KG1 (cell line): ENCODE measurements at places on chromosomes 4 and X.

- DNase-seq: no peak
Observed at GRCh38 chrX:11532291-11533078, 133.2 kb downstream of the ARHGAP6 start.

- no peak for DNase-seq
Observed at GRCh38 chrX:121310820-121311219, 263.4 kb downstream of the GLUD2 start.

GRCh38 chrX:101460669-101461068 lies 24.6 kb upstream of the ARMCX4 start:
- DNase-seq: no peak

GRCh38 chr4:32986236-32986635 lies 2266.1 kb downstream of the PCDH7 start:
- no peak for DNase-seq

GRCh38 chr4:119212964-119213606 lies 572 bp downstream of the USP53 start:
- DNase-seq: peak; percentile 53

DNA sequence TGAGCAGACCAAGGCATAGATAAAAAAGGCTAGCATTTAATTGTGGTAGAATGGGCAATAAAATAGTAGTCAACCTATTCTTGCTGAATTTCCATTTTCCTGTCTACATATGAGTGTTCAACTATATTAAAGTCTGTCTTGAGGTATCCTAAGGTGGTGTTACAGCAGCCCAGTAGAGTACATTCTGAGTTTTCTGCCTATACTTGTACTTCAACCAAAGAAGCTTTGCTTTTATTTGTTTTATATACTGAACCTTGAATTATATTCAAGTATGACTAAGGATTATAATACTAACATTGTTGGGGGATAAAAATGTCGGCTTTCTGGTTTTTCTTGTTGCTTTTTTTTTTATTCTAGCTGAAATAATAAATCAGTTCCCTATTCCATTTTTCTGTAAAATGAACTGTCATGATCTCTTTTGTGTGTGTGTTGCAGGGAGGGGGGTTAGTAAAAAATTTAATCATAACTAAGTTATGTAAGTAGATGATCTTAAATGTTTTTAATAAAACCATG lies 106.7 kb downstream of the PDLIM5 start:
- no peak for DNase-seq

DNA sequence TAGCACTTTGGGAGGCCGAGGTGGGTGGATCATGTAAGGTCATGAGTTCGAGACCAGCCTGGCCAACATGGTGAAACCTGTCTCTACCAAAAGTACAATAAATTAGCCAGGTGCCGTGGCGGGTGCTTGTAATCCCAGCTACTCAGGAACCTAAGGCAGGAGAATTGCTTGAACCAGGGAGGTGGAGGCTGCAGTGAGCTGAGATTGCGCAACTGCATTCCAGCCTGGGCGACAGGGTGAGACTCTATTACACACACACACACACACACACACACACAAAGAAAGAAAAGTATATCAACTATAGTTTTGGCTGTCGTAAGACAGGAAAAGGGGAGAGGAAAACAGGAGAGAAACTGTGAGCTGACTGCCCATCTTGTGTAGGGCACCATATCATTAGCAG lies 171.7 kb downstream of the ADAMTS3 start:
- DNase-seq: no peak

GRCh38 chrX:21740329-21741274 lies 17.3 kb downstream of the SMPX start:
- no peak for DNase-seq

- no peak for DNase-seq
Observed at GRCh38 chr4:38889143-38889542, 21.5 kb downstream of the FAM114A1 start.

GRCh38 chr4:171031338-171031737 lies 781.9 kb upstream of the GALNTL6 start:
- no peak for DNase-seq

GRCh38 chr4:132809298-132810032 lies 339.6 kb upstream of the PCDH10 start:
- DNase-seq: no peak

- DNase-seq: no peak
Observed at GRCh38 chr4:141090473-141090872, 42.8 kb downstream of the RNF150 start.

- DNase-seq: no peak
Observed at GRCh38 chr4:109410776-109411175, 22.8 kb upstream of the SEC24B start.

- DNase-seq: peak; percentile 94
Observed at GRCh38 chrX:131830400-131831184, 192.5 kb upstream of the STK26 start.

DNA sequence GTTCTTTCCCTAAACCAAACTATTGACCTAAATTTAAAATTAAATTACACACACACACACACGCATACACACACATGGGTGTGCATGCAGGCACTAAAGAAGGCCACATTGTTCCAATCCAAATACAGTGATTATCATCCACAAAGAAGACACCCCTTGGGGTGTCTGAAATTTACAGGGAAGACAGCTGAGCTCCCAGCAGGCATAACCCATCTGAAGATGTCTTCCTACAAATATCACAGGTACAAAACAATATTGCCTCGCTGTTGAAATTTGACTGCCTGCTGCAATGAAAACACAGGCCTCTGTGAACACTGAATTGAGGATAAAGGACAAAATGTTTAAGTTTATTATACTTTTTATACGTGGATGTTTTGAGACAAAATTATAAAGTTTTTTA lies 50.2 kb upstream of the SLC7A11 start:
- no peak for DNase-seq

DNA sequence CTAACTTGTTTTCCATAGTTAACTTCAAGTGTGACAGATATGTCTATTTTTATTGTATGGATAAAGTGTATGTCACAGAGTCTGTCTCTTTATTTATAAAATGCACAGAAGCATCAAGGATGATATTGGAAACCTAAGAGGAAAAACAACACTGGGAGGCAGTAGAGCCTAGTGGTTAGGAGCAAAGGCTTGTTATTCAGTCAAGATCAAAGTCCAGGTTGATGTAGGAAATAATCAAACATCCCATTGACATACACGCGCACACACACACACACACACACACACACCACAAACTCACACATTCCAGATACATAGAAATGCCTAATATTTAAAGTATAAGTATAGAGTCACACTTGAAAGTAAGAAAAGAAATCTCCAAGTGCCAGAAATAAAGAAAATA lies 206.8 kb downstream of the CHRDL1 start:
- no peak for DNase-seq

GRCh38 chrX:33416273-33416805 lies 205.0 kb upstream of the DMD start:
- DNase-seq: no peak

GRCh38 chr4:129420637-129421036 lies 324.7 kb downstream of the C4orf33 start:
- no peak for DNase-seq

- no peak for DNase-seq
Observed at GRCh38 chr4:138010639-138011038, 231.5 kb downstream of the SLC7A11 start.
